Stimulated activated CD8-positive, alpha-beta memory T cell treated with anti-CD3 and anti-CD28 coated beads, Interleukin-12 subunit alpha, Interleukin-12 subunit beta, amount 100 ng/mL, for 1 hour (primary cell): ENCODE measurements at places on chromosomes 3 and 15.

DNA sequence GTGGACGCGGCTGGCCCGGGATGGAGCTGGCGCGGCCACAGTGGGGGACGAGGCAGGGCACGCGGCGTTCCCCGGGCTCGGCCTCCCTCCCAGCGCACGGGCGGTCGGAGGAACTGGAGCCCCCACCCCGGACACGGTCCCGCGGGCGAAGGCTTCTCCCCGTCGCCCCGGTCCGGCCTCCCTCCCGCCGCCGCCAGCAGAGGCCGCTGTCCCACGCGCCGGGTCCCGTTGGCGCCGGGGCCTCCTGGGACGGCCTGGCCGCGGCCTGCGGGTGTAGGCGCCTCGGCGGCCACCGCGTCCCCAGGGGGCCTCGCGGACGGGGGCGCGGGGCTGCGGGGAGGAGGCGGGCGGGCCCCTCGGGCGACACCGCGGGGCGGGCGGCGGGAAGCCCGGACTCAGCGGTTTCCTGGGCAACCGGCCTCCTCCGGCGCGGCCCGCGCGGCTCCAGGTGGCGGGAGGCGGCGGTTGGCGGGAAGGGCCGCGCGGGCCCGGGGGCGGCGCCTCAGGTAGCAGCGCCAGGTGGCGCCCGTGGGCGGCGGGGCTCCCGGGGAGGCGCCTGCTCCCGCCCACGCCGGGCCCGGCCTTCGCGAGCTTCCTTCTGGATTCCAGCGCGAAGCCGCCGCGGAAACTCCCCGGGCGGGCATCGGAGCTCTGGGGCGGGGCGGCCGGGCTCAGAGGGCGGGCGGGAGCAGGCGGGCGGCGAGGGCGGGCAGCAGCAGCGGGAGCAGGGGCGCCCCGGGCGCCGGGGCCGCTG, 26.7 kb downstream of the MELTF start:
- DNase-seq = peak; percentile 64

DNA sequence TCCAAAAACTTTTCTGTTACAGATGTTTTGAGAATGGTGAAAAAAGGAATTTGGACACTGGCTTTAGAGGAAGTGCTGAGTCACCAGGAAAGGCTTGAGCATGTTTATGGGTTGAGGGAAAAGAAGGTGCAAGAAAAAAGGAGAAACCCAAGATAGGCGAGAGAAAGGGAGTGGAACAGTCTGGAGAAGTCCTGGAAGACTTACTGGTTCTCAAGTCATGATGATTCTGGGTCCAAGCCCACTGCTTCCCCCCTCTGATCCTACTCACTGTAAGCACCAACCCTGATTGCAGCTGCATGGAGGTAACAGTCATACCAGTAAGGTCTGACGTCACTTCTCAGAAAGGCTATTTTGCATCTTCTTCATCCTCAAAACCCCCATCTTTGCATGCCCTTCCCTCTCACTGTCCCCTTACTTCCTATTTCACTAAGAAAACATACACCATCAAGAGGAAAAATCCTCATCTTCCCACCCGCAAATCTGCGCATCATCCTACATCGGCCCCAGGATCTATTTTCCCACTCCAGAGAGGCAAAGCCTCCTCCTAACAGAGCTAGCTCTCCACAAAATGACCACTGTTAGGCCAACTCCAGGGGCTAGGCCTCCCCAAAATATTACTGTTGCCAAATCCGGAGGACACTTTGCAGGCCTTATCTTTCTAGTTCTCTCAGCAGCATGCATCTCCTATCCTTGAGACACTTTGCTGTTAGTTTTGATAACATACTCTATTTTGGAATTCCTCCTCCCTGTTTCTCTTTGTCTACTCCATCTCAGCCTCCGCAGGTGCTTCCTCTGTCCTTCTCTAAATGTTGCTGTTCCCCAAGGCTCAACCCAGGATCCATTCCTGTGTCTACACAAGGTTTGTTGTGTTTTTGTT, 3.2 kb upstream of the ATP13A3 start:
- DNase-seq = no peak

DNA sequence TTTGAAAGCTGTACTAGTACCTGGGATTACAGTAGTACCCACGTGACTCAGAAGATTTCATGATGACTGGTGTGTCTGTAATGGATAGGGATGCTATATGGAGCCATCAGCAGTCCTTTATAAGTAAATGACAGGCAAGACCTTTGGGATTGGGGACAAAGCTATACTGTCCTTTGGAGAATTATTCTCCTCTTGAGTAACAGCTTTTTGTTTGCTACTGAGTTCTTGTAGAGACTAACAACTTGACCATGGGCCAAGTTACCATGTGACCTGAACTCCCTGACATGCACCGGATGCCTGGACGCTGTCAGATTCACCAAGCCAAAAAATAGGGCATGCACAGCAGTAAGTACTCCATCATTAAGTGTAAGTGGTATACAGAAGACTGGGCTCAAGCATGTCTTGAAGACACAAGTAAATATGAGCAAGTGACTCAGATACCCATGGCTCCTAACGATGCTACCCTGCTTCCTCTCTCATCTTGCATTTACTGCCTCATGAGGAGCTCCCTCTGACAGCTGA, 12.9 kb downstream of the SEC11A start:
- DNase-seq = no peak

DNA sequence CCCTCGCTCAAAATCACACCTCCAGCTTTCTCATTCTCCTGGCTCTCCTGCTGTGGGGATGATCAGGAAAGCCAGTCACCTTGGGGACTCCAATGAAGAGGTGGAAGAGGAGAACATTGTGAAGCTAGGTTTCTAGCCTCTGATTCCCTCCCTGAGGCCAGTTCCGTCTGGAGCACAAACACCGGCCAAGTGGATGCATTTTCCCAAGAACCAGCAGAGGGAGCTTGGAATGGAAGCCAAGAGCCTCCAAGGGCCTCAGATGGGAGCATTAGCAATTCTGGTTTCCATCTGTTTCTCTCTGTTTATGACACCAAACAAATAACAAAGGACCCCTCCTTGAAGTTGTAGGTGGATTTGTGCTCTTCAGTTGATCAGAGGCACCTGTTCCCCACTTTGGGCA, 40.6 kb upstream of the NMNAT3 start:
- DNase-seq = no peak

GRCh38 chr3:105837143-105837740, 31.6 kb downstream of the CBLB start:
- no peak for DNase-seq

GRCh38 chr3:134325061-134325705, 49.1 kb downstream of the AMOTL2 start:
- no peak for DNase-seq

- no peak for DNase-seq
Measured at GRCh38 chr3:60178931-60179653, 1072.2 kb downstream of the FHIT start.

- DNase-seq = no peak
Measured at GRCh38 chr3:113212150-113212843, 940 bp downstream of the BOC start.

GRCh38 chr3:132001036-132001435, 33.8 kb downstream of the CPNE4 start:
- no peak for DNase-seq

- DNase-seq = no peak
Measured at GRCh38 chr3:195255571-195256501, 15.1 kb downstream of the XXYLT1 start.

- no peak for DNase-seq
Measured at GRCh38 chr15:49751191-49751590, 130.3 kb downstream of the DTWD1 start.

DNA sequence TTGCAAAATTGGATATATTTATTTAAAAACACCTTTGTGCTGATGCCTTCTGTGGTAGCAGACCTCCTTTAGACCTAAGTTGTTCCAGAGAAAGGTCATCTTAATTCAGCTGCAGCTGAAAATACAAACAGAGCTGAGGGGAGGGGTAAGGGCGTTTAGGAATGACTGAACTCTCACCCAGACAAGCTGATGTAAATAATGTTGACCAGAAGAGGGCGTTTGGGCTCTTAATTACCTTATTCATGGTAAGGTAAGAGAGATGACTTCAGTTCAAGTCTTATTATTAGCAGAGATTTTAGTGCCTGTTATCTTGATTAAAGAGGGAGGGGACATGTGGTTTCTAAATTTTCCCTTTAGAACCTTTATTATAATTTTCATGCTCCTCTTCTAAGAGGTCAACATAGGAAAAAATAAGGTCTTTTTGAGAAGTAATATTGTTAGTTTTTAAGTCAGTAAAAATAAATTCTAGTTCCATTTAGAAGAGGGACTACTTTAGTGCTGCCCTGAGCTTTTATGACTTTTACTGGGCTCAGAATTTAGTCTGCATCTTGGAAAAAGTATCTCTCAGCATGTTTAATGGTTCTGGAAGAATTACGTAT, 46.3 kb downstream of the GPR171 start:
- DNase-seq = no peak

DNA sequence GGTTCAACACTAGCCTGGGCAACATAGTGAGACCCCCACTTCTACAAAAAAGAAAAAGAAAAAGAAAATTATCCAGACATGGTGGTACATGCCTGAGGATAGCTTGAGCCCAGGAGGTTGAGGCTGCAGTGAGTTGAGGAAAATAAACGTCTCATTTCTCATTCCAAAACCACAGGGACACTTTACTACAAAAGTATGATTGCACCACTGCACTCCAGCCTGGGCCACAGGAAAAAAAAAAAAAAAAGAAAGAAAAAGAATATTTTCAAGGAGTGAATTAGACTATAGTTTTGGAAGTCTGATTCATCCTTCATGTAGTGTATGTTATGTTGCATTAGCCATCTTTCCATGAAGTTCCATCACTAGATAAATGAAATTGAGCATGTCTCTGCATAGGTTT, 149.5 kb upstream of the THBS1 start:
- no peak for DNase-seq

DNA sequence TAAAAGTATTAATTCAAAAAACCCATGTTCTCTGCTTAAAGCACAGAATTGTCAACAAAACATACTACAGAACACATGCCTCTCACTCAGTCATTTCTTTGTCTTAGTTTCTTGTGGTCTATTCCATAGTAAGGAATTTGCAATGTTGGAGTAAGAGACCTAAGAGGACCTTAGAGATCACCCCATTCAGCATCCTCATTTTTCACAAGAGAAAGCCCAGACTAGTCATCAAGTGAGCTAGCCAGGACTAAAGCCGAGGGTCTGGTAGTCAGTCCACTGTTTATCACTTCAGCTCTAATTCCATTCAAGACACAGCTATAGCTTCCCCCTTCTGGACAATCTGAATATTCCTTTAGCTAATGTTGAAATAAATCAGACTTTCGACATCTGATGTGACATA, 601.1 kb downstream of the FHIT start:
- DNase-seq = no peak

- no peak for DNase-seq
Measured at GRCh38 chr3:14829811-14830210, 11.0 kb downstream of the FGD5 start.

- no peak for DNase-seq
Measured at GRCh38 chr15:31197497-31198414, 96.2 kb upstream of the TRPM1 start.

- no peak for DNase-seq
Measured at GRCh38 chr3:12796171-12797123, at the start of gene CAND2. CAND2 (plus strand) TSS chr3:12796680; CDS start chr3:12796721, 41 bp downstream.

- DNase-seq = no peak
Measured at GRCh38 chr3:175977968-175978752, 1119.0 kb downstream of the NAALADL2 start.

DNA sequence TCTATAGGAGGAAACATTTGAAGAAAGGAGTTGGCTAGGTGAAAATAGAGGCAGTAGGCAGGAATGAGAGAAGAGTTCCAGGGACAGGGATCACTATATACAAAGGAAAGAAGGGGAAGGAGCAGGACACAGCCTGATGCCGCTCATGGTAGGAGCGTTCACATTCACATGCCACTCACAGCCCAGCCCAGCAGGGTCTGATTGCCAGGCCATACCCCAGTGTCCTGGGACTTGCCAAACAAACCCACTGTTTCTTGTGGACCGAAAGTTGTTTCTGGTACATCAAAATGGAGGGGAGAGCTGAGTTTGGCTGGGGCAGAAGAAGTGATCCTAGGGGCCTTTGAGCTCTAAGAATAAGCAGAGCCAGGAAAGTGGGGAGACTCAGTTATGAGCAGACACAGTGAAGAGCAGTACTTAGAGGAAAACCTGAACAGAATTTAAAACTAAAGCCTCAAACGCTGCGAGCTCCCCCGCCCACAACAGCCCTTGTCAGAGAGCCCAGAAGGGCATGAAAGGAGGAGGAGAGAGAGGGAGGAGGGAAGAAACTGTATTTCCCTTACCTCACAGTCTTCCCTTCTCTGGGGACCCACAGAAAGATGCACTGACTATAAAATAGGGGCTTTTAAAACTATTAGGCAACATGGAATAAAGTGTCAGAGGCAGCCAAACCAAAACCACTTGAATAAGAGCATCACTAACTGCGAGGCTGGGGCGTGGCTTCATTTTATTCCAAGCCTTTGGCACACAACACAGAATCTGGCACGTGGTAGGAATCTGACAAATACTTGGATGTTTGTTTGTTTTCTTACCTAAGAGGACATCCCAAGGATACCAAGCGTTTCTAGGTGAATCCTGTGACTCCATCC, 129.0 kb downstream of the RPL22L1 start:
- DNase-seq = no peak

- DNase-seq = no peak
Measured at GRCh38 chr3:122305818-122306621, 19.0 kb upstream of the CSTA start.

DNA sequence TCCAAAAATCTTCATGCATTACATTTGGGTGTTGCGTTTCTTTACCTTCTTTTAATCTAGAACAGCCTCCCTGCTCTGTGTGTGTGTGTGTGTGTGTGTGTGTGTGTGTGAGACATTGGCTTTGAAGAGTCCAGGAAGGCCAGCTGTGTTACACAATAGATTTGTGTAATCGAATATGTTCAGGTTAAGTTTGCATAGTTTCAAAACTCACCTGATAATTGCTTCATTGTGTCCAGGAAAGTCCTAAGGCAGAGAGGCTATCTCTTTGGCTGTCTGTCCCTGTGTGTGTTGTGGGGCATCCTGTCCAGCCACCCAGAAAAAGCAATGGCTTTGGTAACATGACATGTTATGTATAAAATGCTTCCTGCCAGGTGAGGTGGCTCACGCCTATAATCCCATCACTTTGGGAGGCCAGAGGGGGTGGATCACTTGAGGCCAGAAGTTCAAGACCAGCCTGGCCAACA, 37.5 kb downstream of the ZNF710 start:
- no peak for DNase-seq

GRCh38 chr3:124360155-124360554, 368.2 kb upstream of the ROPN1 start:
- no peak for DNase-seq

- no peak for DNase-seq
Measured at GRCh38 chr15:78023865-78024518, 53.5 kb downstream of the TBC1D2B start.

- DNase-seq = no peak
Measured at GRCh38 chr15:91940496-91941381, 87.2 kb downstream of the SLCO3A1 start.

DNA sequence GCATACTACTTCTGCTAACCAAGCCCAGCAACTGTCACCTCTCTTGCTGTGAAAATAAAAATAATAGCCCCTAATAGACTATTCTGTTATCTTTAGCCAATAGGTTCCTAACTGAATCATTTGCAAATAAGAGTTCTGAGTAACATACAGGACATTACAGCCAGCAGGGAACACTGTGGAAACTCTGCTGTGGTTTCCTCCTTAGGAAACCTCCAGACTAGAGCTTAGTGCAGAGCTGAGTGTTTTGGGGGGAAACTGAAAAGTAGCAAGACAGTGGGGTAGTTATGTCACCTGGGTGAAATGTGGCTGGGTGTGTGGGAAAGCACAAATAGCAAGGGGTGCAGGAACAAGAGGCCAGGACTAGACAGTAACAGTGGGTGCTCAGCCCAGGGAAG, 32.4 kb downstream of the DZIP1L start:
- DNase-seq = no peak
